CD4-positive, alpha-beta T cell treated with Interleukin-1 beta for 1 hour (primary cell): ENCODE measurements at places on chromosomes 13 and 19.

DNA sequence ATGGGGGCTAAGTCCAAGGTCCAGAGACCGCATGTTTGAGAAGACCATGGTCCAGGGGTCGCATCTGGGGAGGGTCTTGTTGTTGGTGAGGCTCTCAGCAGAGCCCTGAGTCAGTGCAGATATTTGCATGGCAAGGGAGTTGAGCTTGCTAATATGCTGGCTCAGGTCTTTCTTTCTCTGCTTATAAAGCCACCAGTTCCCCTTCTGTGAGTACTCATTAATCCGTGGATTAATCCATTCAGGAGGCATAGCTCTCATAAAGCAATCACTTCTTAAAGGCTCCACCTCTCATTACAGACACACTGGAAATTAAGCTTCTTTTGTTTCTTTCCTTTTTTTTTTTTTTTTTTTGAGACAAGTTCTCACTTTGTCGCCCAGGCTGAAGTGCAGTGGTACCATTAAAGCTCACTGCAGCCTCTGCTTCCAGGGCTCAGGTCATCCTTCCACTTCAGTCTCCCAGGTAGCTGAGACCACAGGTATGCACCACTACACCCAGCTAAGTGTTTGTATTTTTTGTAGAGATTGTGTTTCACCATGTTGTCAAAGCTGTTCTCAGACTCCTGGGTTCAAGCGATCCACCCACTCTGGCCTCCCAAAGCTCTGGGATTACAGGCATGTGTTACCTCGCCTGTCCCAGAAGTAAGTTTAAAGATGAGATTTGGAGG, 216.4 kb downstream of the SLITRK5 start:
- no peak for DNase-seq

- DNase-seq: no peak
These were observed 929.1 kb downstream of the PCDH9 start for GRCh38 chr13:66301006-66301405.

DNA sequence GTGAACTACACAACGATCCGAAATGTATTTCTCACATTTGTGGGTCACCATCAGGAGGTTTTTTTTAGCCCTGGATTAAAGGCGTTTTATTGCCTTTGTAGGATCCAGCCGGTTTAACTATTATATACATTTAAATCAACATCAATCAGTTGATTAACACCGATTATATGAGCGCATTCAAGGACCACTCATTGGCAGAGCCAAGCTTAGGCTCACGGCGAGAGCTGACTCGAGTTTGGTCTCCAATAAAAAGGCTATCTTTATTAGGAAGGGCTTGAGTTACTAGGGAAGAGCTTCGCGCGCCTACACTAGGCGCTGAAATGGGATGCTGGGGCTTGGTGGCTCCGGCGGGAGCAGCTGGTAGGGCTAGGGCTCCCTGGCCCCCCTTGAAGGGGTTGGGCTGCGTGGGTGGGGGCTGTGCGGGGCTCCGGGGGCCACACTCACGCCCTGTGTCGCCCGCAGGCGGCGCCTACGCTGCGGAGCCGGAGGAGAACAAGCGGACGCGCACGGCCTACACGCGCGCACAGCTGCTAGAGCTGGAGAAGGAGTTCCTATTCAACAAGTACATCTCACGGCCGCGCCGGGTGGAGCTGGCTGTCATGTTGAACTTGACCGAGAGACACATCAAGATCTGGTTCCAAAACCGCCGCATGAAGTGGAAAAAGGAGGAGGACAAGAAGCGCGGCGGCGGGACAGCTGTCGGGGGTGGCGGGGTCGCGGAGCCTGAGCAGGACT, 4.2 kb downstream of the PDX1 start:
- DNase-seq: no peak

DNA sequence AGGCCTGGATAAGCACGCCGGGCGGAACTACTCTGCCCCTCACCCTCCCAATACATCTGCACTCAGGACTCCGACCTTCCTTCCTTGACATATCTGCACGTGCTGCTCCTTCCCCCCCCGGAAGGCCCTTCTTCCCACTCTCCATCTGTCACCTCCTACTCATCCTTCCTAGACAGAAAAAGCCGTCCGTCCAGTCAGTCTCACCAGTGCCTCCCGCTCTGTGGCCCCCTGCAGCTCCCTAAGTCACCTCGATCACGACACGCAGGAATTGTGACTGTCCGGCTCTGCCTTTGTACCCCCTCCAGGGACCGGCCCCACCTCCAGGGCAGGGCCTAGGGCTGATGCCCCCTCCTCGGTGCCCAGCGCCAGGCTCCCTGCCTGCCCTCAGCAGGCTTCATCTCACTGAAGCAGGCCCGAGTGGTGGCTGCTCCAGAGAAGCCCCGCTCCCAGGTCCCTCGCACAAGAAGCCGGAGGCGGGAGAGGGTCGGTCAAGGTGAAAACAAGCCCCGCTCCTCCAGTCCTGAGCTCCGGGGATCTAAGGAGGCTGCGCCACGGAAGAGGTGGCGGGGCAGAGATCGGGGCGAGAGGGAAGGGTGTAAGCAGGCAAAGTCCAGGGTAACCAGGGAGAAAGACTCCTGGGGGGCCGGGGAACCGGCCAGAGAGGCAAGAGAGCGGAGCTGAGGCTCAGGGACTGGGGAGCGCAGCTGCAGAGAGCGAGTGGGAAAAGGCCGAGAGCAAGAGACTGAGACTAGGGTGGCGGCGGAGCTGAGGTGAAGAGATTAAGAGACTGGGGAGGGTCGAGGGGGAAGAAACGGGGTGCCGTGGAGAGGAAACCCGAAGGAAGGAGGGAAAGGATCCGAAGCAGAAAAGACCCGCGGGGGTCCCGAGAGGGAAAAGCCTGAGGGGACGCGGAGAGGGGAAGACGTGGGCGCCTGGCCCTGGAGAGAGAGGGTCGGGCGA, 1.1 kb downstream of the PPP6R1 start:
- DNase-seq: no peak

- no peak for DNase-seq
These were observed 28.2 kb downstream of the CLEC17A start for GRCh38 chr19:14611051-14611450.

DNA sequence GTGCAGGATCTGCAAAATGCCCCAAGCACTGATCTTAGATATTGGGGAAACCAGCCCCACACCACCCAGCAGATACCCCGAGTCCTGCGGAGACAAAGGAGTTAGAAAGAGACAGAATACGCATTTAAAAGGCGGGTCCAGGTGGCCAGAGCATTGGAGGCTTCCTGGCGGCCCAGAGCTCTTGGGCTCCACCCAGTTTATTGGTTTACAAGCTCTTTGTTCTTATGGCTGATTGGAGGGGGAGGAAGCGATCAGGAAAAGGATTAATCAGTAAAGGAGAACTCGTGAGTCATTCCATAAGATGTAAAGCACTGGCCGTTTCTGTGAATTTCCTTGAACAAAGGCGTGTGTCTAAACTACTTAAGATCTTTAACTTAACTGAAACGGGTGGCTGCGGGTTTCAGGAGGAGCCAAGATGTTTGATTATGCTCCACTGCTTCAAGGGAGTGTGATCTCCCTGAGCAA, 926 bp downstream of the ZNF587 start:
- no peak for DNase-seq
